Left cardiac atrium (tissue), 4 donors: ENCODE measurements at places on chromosomes 13 and 19.

DNA sequence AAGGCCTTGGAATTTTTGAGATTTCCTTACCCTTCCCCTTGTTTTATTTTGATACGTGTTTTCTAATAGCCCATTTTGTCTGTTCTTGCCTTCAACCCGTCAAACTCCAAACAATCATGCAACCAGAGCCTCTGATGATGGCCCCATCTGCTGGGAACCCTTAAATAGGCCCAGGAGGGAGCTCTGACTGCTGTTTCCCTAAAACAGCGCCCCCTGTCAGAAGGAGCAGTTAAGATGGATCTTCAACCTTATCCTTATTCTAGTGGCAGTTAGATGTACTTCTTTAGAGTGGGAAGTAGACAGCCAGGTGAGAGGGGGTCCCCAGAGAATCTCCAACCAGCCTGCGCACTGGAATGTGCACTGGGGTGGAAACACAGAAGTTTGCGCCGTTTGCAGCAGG lies 1031.0 kb upstream of the PCDH9 start:
- DNase-seq = no peak

DNA sequence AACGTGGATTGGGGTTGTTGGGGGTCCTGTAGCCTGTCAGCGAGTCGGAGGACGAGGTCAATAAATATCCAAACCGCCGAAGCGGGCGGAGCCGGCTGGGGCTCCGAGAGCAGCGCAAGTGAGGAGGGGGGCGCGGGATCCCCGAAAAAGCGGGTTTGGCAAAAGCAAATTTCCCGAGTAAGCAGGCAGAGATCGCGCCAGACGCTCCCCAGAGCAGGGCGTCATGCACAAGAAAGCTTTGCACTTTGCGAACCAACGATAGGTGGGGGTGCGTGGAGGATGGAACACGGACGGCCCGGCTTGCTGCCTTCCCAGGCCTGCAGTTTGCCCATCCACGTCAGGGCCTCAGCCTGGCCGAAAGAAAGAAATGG lies 754 bp upstream of the SIX5 start:
- peak; percentile 66 for DNase-seq

- no peak for DNase-seq
Observed at GRCh38 chr19:4694211-4694987, 24.3 kb upstream of the MYDGF start.

DNA sequence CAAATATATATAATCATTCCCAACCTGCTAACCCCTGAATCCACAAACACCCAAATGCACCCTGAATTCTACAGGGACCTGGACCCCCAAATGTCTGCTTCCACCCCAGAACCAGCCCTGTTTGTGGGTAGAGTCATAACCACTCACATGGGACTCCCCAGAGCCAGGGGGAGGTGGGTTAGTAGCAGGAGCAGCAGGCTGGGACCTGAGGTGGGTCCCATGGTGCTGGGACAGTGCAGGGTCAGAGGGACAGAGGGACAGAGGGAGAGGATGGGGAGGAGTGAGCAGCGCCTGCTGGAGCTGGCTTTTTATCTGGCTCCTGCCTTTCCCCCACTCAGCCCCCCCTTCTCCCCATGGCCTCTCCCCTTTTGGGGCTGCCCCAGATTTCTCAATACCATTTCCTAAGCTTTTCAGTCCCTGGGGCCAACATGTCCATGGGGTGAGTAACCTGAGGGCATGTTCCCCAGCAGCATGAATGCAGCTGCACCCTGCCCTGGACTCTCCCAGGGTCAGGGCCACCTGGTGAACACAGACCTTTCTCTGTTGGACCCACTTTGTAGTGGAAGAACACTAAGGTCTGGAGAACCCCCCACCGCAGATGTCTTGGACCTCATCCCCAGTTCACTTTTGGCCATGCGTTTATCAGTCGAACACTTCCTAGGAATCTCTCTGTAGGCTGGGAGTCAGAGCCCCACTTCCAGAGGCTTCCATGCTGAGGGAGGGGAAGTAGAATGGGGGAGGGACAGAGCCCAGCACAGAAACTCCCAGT lies at the start of gene C3:
Gene C3 (minus strand): TSS at position 282 of the 769 bp plus-strand sequence. CDS start 61 bp downstream, at position 221.
- DNase-seq = peak; percentile 65

DNA sequence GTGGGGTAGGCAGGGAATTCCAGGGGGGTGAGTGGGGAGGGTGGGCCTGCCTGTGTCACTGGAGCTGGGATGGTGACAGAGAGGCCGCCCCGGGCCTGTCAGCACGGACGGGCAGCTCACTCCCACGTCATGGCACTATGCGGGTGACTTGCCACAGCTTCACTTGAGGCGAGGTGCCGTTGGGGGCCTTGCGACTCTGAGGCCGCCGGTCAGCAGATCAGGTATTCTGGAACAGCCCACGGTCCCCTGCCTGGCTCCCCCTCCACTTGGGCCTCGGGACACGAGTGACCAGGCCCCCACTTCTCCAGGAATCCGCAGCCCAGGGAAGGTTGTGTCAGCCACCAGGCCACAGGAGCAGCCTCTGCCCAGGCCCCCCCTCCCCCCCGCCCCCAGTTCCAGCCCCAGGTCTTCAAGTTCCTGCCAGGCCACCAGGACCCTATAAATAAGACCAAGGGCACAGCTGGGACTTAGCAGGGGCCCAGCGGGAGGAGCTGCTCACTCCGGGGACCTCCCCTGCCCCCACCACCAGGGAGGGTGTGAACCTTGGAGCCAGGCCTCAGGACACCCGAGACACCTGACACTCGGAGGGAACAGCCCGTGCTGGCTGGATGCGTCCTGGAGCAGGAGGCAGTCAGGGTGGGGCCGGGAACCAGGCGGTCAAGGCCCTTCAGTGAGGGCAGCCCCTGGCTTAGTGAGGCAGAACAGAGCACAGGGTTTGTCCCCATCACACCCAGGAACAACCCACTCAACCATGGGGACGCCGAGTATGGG lies 2.7 kb upstream of the MIDN start:
- DNase-seq = peak; percentile 84

- no peak for DNase-seq
Observed at GRCh38 chr19:10533646-10534386, 9.9 kb upstream of the ATG4D start.

DNA sequence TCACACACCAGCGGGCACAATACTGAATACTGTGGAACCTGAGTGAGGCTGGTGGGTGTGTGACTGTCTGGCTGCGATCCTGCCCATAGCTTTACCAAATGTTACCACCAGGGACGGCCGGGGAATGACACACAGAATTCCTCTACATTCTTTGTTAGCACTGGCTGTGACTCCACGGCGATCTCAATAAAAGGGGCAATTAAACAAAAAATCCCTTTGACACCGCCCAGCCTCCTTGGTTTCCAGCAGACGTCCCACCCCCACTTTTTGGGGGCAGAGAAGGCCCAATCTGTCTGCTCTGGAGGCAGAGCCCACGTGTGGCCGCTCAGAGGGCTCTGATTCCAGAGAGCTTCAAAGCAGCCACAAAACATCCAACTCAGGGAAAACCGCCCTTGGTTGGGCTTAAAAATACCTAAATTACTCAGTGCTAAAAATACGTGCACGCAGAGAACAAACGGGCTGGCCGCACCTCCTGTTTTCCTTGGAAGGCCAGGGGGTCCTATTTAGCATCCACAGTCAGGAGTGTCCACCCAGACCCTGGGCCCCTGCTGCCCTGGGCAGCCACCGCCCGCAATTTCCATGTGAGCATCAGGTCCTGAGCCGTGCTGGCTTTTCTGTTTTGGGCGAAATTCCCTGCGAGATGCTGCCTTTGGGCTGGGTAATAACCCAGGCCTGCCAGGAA lies 47.8 kb downstream of the GADD45B start:
- no peak for DNase-seq
